Right cardiac atrium (tissue), 5 donors: ENCODE measurements at places on chromosomes 16 and 17. TPM values are rescaled to one million over a fixed set of nuclear protein-coding genes. Genes with fewer than 3 reads are reported as not detected.
A peak's percentile ranks its signal among the peaks of the same experiment; 100 is the strongest.

GRCh38 chr17:2214047-2214928 lies 89.3 kb downstream of the SMG6 start:
- peak; percentile 81 for DNase-seq

DNA sequence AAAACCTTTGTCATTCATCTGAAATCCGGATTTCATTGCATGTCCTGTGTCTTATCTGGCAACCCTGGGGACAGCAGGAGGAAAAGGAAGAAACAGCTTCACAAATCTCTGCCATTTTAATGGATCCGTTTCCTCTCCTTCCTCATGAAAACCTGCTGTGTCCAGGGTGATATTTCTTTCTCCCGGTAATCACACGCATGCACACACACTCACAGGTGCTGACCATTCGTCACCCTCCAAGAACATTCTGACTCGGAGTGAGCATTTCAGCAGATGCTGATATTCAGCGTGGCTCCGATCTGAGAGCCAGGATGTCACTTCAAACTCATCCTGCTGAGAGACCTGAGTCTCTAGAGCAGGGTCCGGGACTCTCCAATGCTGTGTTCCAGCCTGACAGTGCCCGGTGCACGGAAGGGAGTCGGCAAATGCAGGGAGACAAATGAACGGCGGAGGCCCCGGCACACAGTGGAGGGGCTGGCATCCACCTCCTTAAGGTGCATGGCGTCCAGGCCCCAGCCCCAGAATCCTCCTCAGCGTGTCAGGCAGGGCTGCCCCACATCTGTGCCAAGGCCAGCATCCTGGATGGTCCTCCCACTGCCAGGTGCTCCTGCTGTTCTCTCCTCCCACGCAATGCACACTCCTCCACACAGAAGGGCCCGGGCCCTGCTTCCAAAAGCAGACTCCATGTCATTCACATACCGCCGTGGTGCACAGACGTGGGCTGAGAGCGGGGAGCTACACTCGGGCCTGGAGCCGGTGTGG lies 70.7 kb downstream of the RBFOX3 start:
- no peak for DNase-seq

DNA sequence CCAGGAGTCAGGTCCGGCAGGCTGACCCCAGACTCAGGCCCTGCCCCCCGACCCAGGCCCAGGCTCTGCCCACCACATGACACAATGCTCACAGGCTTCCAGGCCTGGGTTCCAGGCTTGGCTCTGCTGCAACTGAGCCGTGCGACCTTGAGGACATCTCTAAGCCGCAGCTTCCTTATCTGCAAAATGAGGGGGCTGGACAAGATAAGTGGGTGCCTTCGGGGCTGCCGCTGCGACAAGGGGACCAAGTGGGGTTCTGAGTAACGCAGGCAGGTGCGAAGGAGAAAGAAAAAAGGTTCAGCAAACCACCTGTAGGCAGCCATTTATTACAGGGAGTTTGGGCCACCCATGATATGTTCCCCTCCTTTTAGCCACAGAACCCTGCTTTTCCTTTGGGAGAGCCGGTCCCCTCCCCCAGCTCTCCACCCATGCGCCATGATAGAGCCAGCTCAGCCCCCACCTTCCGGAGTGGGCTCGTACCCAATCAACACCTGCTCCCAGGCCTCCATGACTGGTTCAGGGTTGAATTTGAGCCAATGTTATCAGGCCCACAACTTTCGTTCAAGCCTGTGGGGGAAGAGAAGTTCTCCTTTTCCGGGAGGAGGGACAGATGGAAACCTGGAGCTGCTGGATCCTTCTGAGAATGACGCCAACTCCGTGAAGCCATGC lies 38.2 kb downstream of the RTN4RL1 start:
- peak; percentile 44 for DNase-seq

GRCh38 chr17:45090711-45091110 lies 29.6 kb downstream of the NMT1 start:
- DNase-seq: no peak

- no peak for DNase-seq
Measured at GRCh38 chr16:52492789-52493357, 54.1 kb downstream of the TOX3 start.

DNA sequence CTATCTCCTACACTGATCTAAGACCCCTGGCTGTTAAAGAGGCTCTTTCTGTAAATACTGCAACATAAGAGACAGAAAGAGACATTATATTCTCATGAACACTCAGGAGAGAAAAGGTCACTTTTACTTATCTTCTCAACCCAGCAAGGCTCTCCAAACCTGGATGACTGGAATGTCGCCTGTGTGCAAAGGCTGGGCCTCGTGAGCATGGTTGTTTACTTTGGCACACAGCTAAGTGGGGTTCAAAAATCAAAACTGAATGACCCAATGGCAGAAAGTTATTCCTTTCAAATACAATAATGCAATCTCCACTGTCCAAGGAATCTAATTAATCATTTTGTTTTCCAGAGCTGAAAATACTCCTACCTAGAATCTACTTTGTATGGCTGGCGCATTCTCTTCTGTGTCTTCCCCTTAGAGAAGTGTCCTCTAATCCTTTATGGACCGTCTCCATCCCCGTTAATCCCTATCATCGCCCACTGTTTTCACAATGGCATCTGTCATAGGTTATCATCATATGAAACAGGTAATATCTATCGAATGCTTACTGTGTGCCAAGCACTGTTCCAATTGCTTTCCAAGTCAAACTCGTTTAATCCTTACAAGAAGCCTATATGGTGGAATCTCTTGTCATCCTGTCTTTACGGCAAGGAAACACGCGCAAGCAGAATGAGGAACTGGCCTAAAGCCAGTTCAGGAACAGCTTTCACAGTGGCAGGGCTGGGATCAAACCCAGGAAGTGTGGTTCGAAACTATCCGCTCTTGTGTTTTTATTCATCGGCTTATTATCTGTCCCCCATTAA lies 1.3 kb downstream of the SLX4 start:
- DNase-seq: no peak

DNA sequence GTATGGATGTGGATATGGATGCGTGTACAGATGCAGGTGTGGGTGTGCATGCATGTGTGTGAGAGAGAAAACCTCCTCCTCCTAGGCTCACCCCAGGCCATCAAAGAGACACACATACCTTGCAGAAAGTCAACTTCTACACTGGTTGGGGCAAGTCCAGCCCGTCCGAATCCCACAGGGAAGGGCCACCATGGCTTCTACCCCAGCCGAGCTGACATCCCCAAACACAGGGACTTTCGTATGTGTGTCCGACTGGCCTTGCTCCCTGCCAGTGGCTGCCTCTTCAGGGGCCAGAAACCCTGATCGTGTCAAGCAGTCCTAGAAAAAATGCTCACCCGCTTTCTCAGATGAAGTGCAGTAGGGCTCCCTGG lies 134.2 kb downstream of the XYLT1 start:
- no peak for DNase-seq

DNA sequence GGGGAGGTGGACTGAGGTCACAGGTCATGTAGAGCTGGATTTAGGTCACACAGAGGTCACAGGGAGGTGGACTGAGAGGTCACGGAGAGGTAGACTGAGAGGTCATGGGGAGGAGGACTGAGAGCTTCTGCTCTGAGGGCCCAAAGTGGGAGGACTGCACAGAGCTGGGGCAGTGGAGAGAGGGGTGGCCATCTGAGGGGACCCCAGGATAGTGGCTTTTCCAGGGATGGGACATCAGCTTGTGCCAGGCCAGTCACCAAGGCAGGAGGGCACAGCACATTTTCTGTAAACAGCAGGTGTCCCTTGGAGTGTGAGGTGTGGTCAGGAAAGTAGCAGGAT lies 26.1 kb upstream of the JPT2 start:
- DNase-seq: no peak

DNA sequence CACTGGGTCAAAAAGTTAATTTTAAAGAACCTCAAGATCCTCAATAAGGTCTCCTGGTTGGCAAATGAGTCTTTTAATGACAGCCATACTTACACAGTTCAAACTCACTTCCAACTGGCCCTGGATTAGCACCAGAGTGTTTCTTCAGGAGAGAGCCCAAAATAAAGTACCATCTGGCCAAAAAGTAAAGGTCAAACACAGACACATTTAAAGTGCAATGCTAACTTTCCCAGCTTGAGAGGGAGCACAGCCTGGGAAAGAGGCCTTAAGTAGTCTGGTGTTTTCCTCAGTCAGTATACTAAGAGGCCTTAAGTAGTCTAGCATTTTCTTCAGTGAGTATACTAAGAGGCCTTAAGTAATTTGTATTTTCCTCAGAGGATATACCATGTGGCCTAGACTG lies 46.6 kb upstream of the ERN1 start:
- DNase-seq: no peak

- peak; percentile 75 for DNase-seq
Measured at GRCh38 chr16:77212741-77213541, 13.7 kb downstream of the SYCE1L start.

GRCh38 chr16:89855986-89856385 lies 17.4 kb upstream of the TCF25 start:
- peak; percentile 65 for DNase-seq

GRCh38 chr16:4006397-4006999 lies 109.7 kb downstream of the ADCY9 start:
- DNase-seq: no peak

- no peak for DNase-seq
Measured at GRCh38 chr17:60641810-60642220, 35.8 kb upstream of the BCAS3 start.

GRCh38 chr17:60724647-60725046 lies 47.0 kb downstream of the BCAS3 start:
- DNase-seq: no peak

- no peak for DNase-seq
Measured at GRCh38 chr16:67054901-67055300, 26.0 kb downstream of the CBFB start.

DNA sequence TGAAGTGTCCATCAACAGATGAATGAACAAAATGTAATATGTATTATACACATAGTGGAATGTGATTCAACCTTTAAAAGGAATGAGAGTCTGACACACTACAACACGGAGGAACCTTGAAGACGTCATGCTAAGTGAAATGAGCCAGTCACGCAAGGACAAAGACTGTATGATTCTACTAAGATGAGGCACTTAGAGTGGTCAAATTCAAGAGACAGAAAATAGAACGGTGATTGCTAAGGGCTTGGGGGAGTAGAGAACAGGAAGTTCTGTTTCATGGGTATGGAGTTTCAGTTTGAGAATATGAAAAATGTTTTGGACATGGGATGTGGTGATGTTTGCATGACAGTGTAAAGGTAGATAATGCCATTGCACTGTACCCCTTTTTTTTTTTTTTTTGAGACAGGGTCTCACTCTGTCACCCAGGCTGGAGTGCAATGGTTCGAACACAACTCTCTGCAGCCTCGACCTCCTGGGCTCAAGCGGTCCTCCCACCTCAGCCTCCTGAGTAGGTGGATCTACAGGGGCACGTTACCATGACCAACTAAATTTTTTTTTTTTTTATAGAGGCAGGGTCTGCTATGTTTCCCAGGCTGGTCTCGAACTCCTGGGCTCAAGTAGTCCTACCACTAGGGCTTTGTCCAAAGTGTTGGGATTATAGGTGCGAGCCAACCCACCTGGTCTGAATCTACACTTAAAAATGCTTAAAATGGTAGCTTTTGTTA lies 2.9 kb upstream of the CCDC102A start:
- DNase-seq: peak; percentile 18

GRCh38 chr17:13460261-13461000 lies 141.3 kb downstream of the HS3ST3A1 start:
- DNase-seq: no peak

DNA sequence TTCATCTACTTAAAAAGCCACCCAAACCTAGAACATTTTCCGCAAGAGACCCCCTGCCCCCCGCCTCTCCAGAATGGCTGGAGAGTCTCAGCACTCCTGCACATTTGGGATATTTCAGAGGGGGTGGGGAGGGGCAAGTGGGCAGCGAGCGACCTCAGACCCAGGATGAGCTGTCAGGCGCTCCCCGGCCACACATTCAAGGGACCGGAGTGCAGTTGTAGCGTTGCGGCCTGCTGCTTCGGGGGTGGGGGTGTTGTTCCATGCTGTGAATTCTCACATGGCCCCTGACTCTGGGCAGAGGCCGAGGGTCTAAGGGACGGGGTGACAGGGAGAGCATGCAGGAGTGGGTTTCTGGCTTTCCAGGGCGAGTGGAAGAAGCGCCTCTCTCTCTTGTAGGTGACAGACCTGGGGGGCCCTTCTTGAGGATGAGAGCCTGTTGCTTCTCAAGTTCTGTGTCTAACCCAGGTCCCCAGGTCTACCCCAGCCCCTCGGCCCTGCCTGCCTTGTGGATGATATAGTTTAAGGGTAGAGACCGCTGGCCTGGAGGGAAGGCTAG lies 231.2 kb downstream of the SEC14L1 start:
- peak; percentile 62 for DNase-seq

- no peak for DNase-seq
Measured at GRCh38 chr16:86166414-86166813, 267.5 kb downstream of the IRF8 start.

DNA sequence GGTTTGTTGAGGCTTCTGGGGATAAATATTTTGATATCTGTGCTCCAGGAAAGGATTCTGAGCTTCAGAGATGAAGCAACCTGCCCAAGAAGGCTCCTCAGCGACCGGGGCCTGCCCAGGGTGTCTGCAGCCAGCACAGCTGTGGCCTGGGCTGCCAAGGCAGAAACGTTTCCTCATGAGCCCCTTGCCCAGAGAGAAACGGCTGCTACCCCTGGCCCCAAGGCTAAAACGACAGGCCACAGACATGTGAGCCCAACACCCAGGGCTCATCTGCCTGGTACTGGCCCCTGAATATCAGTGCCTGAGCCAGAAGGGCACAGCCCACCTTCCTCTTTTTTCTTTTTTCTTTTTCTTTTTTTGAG lies 45.4 kb upstream of the RASD1 start:
- peak; percentile 7 for DNase-seq

DNA sequence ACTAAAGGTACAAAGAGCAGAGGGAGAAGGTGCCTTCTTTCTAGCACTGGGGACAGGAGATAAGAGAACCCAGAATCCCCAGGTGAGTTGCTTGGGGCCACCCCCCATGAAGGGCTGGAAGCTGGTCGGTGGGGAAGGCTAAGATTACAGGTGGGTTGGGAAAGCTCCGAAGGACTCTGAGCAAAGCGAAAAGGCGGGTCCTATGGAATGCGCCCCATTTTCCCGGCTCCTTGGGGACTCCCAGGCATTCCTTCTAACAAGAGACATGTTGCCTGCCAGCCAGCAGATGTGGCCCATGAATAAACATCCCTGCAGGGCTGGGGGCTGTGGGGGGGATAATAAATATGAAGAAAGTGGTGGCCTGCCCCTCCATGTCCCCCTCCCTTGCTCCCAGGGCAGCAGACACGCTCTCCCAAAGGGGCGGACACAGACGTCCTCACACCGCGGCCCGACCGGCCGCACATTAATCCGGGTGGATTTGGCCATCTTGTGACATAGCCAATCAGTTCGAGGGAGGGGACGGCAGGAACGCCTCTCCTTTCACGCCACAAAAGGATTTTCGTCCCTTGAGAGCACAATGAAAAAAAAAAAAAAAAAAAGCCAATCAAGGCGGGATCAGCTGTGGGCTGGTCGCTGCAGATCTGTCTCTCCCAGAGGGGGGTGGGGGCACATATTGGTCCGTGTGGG lies 98.5 kb downstream of the SOX9 start:
- peak; percentile 18 for DNase-seq

GRCh38 chr16:50310308-50311133 lies 44.2 kb downstream of the ADCY7 start:
- DNase-seq: no peak

Gene SETD6
- total RNA-seq: 9.9 TPM

Gene EPOP
- total RNA-seq: 1.3 TPM

Gene CCL16
- total RNA-seq: not detected

Gene MLX
- 63.8 TPM for total RNA-seq

Gene BOLA2
- 7.8 TPM for total RNA-seq

Gene ASPA
- total RNA-seq: 5.5 TPM

Gene BCAR1
- 68.8 TPM for total RNA-seq

Gene TNRC6A
- total RNA-seq: 37.6 TPM

Gene SULT1A1
- total RNA-seq: 23.3 TPM
